ENCODE measurements at places on chromosomes 2 and 18.

DNA sequence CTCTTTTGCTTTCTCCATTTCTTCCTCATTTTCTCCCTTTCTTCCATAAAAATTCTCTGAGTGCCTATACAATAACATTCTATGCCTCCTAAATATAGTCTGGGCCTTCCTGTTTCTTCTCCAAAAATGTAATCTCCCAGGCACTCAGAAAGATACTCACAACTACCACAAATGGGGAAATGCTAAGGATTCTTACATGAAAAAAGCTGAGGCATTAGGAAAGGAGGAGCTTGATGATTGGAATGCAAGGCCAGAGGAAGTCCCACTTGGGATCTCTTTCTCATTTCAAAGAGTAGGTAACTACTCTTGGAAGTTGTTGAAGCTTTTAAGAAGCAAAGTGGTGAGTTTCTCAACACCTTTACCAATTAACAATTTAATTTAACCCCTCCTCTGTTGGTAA is 3.4 kb downstream of the VSNL1 start:
- DNase-seq: no peak

- DNase-seq: no peak
Measured at GRCh38 chr2:10487081-10487740, 39.1 kb upstream of the ODC1 start.

DNA sequence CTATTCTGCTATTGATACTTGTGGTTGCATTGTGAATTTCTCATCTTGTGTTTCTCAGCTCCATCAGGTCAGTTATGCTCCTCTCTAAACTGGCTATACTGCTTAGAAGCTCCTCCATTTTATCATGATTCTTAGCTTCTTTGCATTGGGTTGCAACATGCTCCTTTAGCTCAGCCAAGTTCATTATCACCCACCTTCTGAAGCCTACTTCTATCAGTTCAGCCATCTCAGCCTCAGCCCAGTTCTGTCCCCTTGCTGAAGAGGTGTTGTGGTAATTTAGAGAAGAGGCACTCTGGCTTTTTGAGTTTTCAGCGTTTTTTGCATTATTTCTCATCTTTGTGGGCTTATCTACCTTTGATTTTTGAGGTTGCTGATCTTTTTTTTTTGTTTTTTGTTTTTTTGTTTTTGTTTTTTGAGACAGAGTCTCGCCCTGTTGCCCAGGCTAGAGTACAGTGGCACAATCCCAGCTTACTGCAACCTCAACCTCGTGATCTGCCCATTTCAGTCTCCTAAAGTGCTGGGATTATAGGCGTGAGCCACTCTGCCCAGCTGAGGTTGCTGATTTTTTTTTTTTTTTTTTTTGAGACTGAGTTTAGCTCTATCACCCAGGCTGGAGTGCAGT is 36.0 kb downstream of the ANKRD12 start:
- no peak for DNase-seq

GRCh38 chr2:241842067-241842415 is 16.7 kb downstream of the PDCD1 start:
- DNase-seq: no peak

GRCh38 chr2:48113767-48114166 is 207.5 kb upstream of the FBXO11 start:
- no peak for DNase-seq

- no peak for DNase-seq
Measured at GRCh38 chr2:97766567-97766966, 53.2 kb downstream of the ZAP70 start.

DNA sequence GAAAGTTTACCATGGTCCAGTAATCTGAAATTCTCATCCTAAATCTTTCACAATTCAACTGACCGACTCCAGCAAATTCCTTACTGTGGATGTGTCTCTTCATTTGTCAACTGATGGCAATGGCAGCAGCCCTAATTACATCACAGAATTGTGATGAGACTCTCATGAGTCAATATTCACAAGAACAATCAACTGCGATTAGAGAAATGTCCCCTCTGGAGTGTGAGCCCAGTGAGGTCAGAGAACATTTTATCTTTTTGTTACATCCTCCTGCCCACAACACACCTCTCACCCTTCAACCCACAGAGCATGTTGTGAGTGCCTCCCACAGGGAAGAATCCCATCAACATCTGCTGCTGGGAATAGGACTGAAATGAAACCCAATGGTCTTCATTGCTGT is 73.6 kb downstream of the CD226 start:
- DNase-seq: no peak

GRCh38 chr2:23381084-23381483 is 3.9 kb upstream of the KLHL29 start:
- no peak for DNase-seq

GRCh38 chr2:42028571-42029148 is 19.2 kb upstream of the PKDCC start:
- DNase-seq: no peak

- no peak for DNase-seq
Measured at GRCh38 chr18:51074605-51075004, 44.6 kb downstream of the SMAD4 start.

DNA sequence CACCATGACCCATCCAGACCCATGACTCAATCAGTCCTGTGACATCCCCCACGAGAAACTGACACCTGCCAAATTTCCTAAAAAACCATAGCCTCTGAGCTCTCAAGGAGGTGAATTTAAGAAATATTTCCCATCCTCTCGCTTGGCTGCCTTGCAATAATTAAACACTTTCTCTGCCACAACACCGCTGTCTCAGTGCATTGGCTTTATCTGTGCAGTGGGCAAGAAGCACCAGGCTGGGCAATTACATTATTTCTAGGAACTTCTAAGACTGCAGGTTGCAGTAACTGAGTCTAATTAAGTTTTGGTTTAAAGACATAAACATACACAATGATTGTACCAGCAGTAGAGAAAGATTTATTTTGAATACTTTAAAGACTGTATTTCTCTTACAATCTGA is 22.0 kb upstream of the RTTN start:
- no peak for DNase-seq

- no peak for DNase-seq
Measured at GRCh38 chr2:30809938-30810337, 2.7 kb upstream of the CAPN13 start.

DNA sequence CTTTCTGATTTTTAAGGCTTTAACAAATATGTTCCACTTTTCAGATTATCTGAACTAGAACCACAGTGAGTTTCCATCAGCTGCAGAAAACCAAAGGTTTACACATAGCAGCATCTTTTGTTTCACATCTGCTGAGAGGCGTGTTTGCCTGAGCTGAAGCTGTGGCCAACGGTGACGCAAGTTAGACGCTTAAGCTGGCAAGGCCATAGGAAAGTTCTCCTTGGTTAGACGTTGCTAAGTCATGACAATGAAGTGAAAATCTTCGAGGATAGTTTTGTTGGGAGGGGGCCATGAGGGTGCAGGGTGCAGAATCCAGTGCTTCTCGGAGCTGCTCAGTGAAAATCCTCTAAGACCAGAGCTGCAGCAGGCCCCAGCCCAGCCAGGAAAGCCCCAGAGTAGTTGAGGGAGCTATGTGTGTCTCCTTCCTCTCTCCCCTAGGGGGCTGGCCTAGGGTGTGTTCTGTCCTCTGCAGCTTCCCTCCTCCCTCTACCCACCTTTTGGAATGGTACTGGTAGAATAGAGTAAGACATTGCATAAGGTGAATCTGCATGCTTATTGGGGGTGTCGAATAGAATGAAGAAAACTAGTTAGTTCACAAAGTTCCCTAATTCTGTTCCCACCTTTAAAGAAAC is 105.4 kb downstream of the FHOD3 start:
- no peak for DNase-seq

DNA sequence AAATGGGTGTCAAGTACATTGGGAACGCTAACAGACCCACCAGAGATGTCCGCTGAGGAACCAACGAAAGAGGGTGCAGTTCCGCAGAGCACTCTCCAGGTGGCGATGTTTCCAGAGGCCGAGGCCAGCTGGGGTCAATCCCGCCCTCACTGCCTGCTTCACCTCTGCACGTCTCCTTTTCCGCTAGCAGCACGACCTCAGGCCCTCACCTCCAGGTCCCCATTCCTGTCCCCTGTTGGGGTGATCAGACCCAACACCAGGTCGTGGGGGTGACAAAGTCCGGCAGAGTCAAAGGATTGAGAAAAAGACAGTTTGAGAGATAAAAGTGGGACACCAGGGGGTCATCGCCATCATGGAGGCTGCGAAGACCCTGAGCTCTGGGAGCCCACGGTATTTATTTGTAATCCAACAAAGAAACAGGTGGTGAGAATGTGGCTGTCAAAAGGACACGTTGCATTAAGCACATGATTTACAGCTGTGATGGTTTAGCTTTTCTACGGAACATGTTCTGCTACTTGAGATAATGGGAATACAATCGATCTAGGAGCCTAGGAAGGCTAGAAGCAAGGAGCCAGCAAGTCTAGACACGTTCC is 27.3 kb downstream of the ZAP70 start:
- peak; percentile 50 for DNase-seq

DNA sequence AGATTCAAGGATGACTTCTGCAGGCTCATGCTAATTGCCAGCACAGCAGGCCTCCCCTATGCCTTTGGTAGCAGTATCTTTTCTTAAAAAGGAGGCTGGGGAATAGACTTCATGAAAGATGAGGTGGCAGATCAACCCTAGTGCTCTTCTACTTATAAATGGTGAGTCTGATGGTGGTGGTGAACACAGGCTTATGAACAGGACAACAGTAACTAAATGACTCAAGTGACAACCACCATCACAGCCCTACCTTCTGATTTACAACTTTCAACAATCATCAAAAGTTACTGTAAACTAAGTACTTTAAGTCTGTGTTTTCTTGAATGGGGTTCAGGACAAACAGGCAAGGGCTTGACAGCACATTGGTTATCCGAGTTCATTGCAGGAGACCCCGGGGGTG is 39.3 kb downstream of the PAIP2B start:
- DNase-seq: no peak

- no peak for DNase-seq
Measured at GRCh38 chr2:48511849-48512470, 18.0 kb upstream of the STON1 start.

- no peak for DNase-seq
Measured at GRCh38 chr18:32672398-32672797, 100.4 kb downstream of the KLHL14 start.

- no peak for DNase-seq
Measured at GRCh38 chr2:181859123-181859522, 32.4 kb upstream of the ITPRID2 start.

GRCh38 chr2:68290901-68291300 is 28.8 kb downstream of the CNRIP1 start:
- DNase-seq: no peak

DNA sequence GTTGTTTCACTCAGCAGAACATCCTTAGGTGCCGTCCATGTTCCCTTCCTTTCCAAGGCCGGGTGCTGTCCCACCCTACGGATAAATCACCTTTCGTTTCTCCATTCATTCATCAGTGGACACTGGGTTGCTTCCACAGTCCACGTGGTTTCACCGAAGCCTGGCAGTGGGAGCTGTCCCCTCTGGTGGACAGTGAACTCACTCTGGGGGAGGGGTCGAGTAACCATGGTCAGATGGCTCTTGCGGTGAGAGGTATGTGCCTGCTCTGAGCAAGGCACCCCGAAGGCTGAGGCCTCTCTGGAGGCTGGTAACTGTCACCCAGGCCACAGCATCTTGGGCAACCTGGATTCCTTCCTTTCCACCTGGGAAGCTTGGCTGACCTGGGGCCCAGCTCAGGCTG is 61.5 kb upstream of the TWIST2 start:
- no peak for DNase-seq

DNA sequence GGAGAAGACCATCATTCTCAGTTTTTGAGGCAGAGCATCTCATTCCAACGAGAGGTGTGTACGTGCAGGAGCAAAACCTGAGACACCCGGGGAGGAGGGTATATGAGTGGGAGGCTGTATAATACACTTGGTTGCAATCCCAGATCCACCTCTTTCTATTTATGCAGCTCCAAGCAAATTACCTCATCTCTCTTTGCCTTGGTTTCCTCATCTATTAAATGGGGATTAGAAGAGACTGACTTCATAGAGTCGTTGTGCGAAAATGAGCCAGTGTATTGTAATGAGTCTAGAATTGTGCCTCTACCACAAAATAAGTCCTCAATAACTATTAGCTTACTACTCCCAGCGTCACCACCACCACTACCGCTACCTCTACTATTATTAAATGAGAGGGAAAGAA is 40.1 kb downstream of the TGOLN2 start:
- no peak for DNase-seq

- no peak for DNase-seq
Measured at GRCh38 chr2:227325839-227326195, 766 bp downstream of the MFF start.

DNA sequence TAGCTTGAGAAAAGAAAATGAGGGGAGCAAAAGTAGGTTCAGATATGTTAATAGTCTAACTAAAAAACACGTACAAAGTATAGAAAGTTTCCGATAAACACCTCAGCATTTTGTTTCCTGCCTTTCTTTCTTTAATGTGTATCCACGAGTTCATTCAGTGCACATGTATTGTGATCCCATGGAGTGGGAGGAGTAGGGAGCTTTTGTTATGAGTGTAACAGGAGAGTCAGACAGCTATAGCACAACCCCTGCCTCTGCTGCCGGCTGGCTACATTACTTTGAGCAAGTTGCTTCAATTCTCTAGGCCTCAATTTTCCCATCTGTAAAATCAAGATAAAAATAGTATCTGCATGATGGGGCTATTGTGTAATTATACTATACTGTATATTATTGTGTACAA is 249.2 kb upstream of the FIGN start:
- no peak for DNase-seq

- DNase-seq: peak; percentile 25
Measured at GRCh38 chr18:23689616-23690504, 607 bp downstream of the LAMA3 start.

DNA sequence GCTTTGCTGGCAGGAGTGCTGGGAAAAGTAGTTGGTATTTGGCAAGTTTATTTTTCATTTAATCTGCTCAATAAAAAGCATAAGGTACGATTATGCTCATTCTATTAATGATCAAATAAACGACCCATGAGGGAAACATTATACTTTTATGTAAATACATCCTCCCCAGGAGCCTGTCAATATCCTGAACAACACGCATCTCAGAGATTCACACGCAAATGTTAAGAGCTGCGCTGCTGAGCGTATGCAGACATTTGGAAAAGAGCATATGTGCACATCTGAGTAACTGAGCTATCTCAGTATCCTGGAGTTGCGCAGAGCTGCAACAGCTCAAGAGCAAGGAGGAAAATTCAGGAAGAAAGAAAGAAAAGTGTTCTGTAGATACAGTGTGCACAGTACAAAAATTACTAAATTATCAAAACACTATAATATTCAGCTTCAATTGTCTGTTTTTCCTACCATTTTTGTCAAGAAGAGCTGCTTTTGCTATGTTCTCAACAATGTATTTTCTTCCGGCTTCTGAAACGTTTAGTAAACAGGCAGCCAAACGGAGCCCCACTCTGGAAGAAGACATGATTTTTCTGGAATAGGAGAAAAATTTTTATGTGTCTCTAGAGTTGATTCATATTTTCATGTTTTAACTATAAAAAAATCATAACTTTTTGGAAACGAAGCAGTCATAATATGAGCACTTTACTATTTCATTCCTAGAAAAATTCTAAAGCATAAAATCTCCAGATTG is 2.4 kb downstream of the FTCDNL1 start:
- no peak for DNase-seq

DNA sequence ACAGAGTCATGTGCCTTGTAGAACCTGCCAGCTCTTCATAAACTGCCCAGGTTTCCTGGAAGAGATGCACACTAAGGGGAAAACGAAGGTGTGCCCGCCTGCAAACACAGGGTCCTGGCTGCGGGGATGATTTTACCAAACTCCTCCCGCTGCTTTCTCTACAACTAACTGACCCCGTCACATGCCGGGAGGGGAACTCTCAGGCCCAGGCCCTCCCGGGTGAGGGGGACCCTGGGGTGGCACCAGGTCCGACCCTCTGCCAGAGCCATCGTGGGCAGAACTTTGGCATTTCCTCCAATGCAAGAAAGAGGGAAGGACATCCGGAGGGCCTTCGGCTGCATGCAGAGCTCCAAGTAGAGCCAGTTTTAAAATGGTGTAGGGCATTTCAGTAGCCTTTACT is 28.6 kb downstream of the CAPN13 start:
- no peak for DNase-seq
